Bronchus fibroblast of lung (primary cell): ENCODE measurements at places on chromosomes 2 and 18. TPM values are rescaled to one million over a fixed set of nuclear protein-coding genes. Genes with fewer than 3 reads are reported as not detected.

SOCS6 gene
- 10.4 and 14.1 TPM in 2 replicates for total RNA-seq

TACR1 gene
- not detected in 2 replicates for total RNA-seq

LONRF2 gene
- under 0.01 TPM in 2 replicates for total RNA-seq

UBR3 gene
- total RNA-seq: 9.1 and 10.4 TPM in 2 replicates

CELF4 gene
- not detected in 2 replicates for total RNA-seq

FEV gene
- total RNA-seq: not detected in 2 replicates

CDKL4 gene
- total RNA-seq: not detected in 2 replicates

ZEB2 gene
- total RNA-seq: 18.9 and 23.2 TPM in 2 replicates

THSD7B gene
- not detected in 2 replicates for total RNA-seq

SCYGR4 gene
- total RNA-seq: not detected in 2 replicates

ZNF407 gene
- 3.6 and 3.9 TPM in 2 replicates for total RNA-seq

FSIP2 gene
- total RNA-seq: under 0.01 and 0.15 TPM in 2 replicates

SATB2 gene
- total RNA-seq: 2.5 and 3.2 TPM in 2 replicates

KIAA2012 gene
- total RNA-seq: not detected in 2 replicates

DTNA gene
- 8.3 and 10.4 TPM in 2 replicates for total RNA-seq

PSTPIP2 gene
- total RNA-seq: 7.1 and 7.6 TPM in 2 replicates

SCYGR6 gene
- total RNA-seq: not detected in 2 replicates
